ENCODE measurements at places on chromosomes 7 and 10.

DNA sequence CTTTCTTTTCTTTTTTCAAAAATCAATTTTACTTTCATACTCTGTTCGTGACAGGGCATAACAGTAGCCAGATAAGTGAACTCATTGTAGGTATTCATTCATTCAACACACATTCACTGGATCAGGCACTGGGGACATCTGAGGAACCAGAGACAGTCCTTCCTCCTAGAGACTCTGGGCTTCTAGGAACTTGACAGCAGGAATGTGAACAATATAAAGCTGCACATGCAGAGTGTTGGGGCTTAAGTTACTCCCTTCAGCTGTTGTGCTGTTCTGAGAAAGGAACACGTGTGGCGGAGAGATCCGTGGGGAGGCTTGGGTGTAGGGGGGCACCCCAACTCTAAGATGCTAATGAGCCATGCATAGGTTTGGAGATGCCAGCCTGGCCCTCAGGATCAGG lies 120.4 kb downstream of the PKD1L1 start:
- no peak for DNase-seq

GRCh38 chr10:117373823-117374505 lies 1.3 kb downstream of the PDZD8 start:
- DNase-seq = peak; percentile 71

DNA sequence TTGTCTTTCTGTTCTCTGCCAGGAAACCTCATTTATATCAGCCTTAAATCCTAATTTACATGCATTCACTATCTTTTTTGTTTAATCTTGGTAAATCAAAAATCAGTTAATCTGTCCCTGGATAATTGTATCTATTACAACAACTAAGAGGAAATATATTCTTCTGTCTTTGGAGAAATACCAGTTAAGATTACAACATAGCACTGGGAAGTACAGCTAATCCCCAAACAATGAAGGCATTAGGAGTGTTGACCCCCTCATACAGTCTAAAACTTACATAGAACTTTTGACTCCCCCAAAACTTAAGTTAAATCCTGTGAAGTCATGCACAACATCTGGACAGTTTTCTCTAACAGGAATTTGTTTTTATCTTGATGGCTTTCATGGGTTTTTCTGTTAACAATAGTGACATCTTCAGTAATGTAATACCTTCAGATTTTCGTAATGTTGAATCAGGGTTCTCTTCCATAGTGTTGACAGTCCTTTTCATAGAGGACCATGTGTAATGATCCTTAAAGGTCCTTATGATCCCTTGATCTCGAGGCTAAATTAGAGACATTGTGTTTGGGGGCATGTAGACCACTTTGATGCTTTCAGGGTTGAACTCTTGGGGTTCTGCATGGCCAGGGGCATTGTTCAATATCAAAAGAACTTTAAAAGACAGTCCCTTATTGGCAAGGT lies 24.1 kb upstream of the ABCC2 start:
- no peak for DNase-seq

- DNase-seq = no peak
Measured at GRCh38 chr7:34222722-34223121, 317.4 kb downstream of the BMPER start.

DNA sequence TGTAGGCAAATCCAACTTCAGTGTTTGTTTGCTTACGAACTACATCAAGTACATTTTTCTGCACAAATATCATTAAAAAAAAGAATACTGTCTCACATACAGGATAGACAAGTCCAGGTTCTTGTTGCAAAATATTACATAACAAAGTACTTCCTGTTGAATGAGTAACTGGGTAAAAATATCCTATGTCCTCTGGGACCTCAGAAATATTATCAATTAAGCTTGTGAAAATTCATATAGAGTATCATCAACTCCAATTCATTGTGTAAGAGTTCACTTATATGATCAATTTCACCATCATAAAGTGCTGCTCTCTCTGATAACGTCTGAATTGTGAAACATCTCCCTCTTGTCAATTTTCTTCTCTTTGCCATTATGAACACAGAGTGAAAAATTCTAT lies 22.6 kb downstream of the HERC4 start:
- DNase-seq = no peak

DNA sequence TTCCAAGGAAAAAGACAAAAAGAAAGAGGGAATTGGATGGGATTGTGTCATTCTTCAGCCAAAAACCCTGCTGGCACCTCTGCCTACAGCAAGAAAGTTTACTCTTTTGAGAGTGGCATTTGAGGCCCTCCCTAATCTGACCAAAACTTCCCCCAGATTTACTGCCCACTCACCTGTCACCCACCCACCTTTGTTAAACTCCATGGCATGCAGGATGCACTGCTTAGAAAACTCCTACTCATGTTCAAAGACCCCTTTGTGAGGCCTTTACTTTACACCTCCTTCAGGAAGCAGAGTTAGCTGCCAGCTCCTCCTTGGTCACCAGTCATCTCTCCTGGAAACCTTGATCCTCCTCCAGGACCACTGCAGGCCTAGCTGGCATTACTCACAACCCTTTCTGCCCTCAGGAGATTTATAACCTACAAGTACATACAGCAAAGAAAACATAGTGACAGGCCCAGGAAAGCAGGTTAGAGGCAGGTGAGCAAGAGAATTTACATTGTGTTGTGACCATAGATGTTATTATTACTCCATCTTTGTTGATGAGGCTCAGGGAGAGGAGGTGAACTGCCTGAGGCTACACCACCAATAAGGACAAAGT lies 10.3 kb upstream of the PLAC9 start:
- no peak for DNase-seq
